ENCODE measurements at places on chromosomes 5 and 9.

- DNase-seq = no peak
Observed at GRCh38 chr9:2050236-2050635, 35.1 kb downstream of the SMARCA2 start.

DNA sequence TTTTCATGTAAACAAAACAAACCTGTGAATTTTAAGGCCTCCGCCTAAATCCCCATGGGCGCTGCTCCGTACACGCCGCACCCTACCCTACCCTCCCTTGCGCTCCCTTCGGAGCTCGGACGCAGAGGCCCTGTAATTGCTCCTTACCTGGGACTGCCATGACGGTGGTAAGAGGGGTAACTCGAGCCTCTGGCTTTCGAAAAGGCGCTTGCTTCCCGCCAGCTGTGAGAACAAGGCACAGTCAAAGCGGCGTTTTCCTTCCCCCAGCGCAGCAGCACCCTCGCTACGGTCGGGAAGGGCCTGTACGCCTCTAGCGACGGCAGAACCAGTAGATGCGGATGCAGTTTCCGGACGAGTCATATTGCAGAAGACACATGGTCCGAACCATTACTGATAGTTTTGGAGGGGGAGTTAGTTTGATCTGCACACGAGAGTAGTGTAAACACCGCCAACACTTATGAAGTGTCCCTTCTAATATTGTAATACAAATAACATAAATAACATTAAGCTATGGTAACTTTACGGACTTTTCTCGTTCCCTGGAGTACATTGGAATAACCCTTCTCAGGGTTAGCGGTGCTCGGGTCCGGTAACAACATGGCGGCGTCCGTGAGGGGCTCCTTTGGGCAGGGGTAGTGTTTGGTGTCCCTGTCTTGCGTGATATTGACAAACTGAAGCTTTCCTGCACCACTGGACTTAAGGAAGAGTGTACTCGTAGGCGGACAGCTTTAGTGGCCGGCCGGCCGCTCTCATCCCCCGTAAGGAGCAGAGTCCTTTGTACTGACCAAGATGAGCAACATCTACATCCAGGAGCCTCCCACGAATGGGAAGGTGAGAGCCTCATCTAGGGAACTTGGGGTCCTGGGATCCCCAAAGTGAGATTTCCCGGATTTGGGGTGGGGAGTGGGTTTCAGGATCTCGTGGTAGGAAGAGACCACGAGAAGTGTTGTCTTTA lies at the start of the genes CWC27 and SREK1IP1:
CWC27 (plus strand) TSS at position 573 of the 955 bp plus-strand sequence; CDS start at position 790, 217 bp downstream.
SREK1IP1 (minus strand) TSS at position 334 of the 955 bp plus-strand sequence; CDS start at position 160, 174 bp downstream.
- peak; percentile 51 for DNase-seq

GRCh38 chr9:89284076-89284475 lies 26.9 kb upstream of the CKS2 start:
- DNase-seq = no peak

GRCh38 chr5:172009536-172010270 lies 3.3 kb upstream of the FBXW11 start:
- no peak for DNase-seq

DNA sequence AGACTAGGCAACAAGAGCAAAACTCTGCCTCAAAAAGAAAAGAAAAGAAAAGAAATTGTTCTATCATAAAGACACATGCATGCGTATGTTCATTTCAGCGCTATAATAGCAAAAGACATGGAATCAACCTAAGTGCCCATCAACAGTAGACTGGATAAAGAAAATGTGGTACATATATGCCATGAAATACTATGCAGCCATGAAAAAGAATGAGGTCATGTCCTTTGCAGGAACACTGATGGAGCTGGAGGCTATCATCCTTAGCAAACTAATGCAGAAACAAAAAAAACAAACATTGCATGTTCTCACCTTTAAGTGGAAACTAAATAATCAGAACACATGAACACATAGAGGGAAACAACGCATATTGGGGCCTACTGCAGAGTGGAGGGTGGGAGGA lies 6.3 kb upstream of the ZNF883 start:
- DNase-seq = no peak

- DNase-seq = no peak
Observed at GRCh38 chr5:132976852-132977251, 13.4 kb upstream of the AFF4 start.

Data from AG04449 (cell line).